ENCODE measurements at places on chromosomes 3 and 15. TPM values are rescaled to one million over a fixed set of nuclear protein-coding genes. Genes with fewer than 3 reads are reported as not detected.

MCTP2 gene
- total RNA-seq, result 5.6 TPM

OR5H6 gene
- not detected for total RNA-seq

ARPIN gene
- 13.2 TPM for total RNA-seq

GOLGA6L4 gene
- 1.5 TPM for total RNA-seq

RPUSD3 gene
- total RNA-seq, result 22.1 TPM

ALPK3 gene
- total RNA-seq, result 0.50 TPM

RTP4 gene
- total RNA-seq, result 2.1 TPM

SAMD7 gene
- total RNA-seq, result not detected

GHRL gene
- total RNA-seq, result not detected

ANXA2 gene
- total RNA-seq, result 1,250 TPM

OR5H14 gene
- total RNA-seq, result not detected

RTP3 gene
- total RNA-seq, result not detected

SLC24A1 gene
- total RNA-seq, result 4.5 TPM

BFSP2 gene
- not detected for total RNA-seq

ZDHHC23 gene
- total RNA-seq, result 0.77 TPM

MORC1 gene
- total RNA-seq, result not detected

MYO9A gene
- 34.7 TPM for total RNA-seq

CSTA gene
- total RNA-seq, result 7.9 TPM

PIERCE2 gene
- total RNA-seq, result 3.1 TPM

DLL4 gene
- total RNA-seq, result under 0.01 TPM

CIDEC gene
- total RNA-seq, result not detected

HTD2 gene
- total RNA-seq, result 8.9 TPM

USP13 gene
- 8.7 TPM for total RNA-seq

DYNC1LI1 gene
- 30.0 TPM for total RNA-seq

ZMYND10 gene
- total RNA-seq, result 0.26 TPM

CLSTN2 gene
- under 0.01 TPM for total RNA-seq

TRIM71 gene
- under 0.01 TPM for total RNA-seq

NGLY1 gene
- 32.1 TPM for total RNA-seq

H1-8 gene
- total RNA-seq, result not detected

Measured in fibroblast of lung (primary cell).